ENCODE measurements at places on chromosomes 3 and 15.

DNA sequence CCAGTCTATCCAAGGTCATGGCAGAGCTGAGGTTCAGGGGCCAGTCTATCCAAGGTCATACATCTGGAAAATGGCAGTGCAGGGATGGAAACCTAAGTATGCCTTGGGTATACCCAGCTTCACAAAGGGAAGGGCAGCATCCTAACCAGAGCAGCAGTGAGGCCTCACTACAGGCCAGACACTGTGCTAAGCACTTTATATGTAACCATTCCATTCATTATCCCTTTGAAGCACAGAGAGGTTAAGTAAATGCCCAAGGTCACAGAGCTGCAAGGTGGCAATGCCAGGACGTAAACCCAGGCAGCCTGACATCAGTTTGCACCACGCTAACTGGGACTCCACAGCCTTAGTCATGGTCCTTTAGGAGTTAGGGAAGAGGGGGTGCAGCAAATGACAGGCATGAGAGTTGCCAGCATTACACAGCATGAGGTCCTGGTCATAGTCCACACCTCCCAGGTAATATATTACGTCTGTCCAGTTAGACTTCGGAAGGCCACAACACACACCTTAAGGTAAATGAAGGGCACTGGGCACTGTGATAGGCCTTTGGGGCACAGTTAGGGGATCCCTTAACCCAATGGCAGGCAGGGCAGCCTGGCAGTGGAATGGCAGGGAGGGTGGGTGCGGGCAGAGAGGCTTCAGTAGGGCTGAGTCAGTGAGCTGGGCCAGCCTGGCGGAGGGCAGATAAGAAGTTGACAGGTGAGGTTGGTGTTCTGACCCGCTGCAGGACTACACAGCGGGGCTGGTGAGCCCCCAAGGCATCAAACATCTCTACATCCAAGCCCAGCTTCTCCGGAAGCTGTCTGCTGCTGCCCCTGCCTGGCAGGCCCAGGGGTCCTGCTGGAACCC lies 21.1 kb upstream of the CORO2B start:
- no peak for DNase-seq

GRCh38 chr3:17412950-17413530 lies 329.4 kb downstream of the TBC1D5 start:
- no peak for DNase-seq

GRCh38 chr3:195551381-195551978 lies 8.4 kb upstream of the PPP1R2 start:
- no peak for DNase-seq

DNA sequence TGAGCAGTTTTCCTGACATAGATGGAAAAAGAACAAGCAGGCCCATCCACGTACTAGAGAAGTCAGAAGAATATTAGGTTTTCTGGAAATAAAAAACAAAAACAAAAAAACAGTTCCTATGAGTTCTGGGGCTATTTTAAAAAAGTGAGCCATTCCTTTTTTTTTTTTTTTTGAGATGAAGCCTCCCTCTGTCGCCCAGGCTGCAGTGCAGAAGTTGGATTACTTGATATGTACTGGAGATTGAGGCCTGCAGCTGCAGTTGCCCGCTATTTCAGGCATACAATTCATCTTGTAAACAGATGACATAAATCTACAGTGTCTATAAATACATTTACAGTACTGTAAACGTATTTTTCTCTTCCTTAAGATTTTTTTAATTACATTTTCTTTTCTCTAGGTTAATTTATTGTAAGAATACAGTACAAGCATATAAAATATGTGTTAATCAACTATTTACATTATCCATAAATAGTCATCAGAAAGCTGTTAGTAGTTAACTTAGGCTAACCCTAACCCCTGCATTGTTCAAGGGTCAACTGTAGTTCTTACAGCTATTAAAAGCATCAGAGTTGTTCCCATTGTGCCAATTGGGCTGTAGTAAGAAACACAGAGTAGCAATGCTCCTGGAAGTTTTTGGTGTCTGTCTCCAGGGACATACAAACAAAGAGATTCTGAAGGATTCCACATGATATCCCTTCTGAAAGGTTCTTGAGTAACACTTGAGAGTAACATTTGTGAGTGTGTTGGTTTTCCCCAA lies 11.2 kb upstream of the ACTL6A start:
- DNase-seq: no peak

- no peak for DNase-seq
Observed at GRCh38 chr3:146739203-146739671, 134.1 kb upstream of the PLSCR5 start.

- no peak for DNase-seq
Observed at GRCh38 chr3:160473978-160474377, 24.4 kb upstream of the TRIM59 start.

- no peak for DNase-seq
Observed at GRCh38 chr3:191476066-191476772, 15.3 kb downstream of the PYDC2 start.

GRCh38 chr3:193983846-193984818 lies 151.8 kb upstream of the HES1 start:
- DNase-seq: no peak

- DNase-seq: no peak
Observed at GRCh38 chr15:40388941-40389823, 6.7 kb downstream of the KNSTRN start.

GRCh38 chr15:92231461-92231860 lies 162.2 kb upstream of the ST8SIA2 start:
- DNase-seq: no peak

DNA sequence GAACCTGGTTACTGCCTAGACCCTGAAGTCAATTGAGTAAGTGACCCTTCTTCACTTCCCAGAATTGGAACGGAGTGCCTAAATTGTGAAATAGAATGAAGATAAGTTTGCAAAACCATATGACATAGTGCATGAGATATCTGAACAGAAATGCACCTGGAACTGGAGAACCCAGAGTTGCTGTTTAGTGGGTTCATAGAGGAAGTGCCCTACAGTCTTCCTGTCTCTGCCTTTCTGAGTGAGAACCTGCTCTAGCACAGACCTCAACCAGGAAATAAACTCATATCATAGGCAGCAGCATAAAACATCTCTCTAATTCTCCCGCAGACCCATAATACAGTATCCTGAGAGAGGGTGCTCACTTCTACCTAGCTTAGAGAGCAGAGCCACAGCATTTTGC lies 82.9 kb downstream of the EOMES start:
- DNase-seq: no peak

DNA sequence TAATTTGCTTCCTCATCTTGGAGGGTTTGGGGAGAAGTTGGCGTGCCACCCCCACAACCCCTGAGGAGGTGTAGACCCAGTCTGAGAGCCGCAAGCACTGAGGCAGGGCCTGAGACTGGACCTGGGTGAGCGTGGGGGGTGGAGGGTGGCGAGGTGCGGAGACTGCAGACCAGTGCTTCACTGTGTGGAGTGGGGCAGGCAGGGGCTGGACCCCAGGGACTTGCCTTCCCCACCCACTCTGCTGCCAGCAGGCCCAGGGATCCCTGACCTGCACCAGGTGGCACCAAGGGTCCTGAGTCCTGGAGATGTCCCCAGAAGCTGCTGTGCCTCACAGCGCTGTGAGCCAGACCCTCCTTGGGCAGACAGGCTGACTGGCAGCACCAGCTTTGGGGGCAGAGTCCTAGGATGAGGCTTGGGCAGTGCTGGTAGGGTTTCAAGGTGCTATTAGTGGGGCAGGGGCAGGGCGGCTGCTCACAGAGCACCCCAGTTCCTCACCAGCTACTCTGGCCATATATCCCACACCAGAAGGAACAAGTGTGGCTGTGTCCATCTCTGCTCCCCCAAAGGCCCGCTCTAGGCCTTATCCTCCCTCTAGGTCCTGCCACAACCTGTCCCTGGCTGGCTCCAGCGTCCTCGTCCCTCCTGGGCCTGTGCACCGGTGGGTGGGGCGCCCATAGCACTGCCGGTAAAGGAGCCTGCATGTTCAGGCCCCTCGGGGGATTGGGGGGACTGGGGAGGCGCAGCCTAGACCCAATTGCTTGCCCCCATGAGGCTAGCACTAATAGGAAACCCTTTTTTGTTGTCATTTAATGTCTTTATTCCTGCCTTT lies 11.8 kb downstream of the ZBTB47 start:
- no peak for DNase-seq

- DNase-seq: no peak
Observed at GRCh38 chr15:68354923-68355322, 77.0 kb downstream of the ITGA11 start.

- no peak for DNase-seq
Observed at GRCh38 chr15:99969261-99969920, 236.2 kb upstream of the LYSMD4 start.

GRCh38 chr3:179072100-179072438 lies 460 bp upstream of the ZMAT3 start:
- no peak for DNase-seq

DNA sequence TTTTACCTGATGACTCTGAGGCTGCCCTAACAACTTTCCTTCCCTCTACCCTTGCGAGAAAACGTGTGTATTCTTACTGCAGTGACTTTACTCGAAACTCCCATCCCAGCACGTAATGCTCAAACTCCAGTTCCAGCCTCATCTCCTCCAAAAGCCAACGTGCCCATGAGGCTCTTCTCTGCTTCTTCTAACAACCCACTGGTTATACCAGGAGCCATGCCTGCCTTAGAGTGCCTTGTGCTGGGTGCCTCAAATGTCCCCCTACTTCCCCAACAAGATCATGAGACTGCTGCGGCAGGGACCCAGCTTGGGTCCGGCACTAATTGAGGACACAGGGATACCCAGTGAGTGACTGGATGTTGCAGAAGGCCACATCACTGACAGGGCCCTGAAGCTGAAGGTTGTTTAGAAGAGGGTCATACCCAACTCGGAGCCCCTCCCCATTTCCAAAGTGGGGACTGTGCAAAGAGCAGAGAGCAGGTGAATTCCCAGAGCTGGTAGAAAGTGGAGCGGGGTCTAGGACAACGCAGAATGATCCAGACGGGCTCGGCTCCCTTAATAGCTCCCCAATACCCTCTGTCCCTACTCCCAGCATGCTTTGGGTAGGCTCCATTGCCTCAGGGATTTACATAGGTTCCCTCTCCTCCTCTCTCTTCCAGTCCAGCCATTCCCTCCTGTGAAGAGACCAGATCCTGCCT lies 71.4 kb downstream of the BDH1 start:
- DNase-seq: no peak

DNA sequence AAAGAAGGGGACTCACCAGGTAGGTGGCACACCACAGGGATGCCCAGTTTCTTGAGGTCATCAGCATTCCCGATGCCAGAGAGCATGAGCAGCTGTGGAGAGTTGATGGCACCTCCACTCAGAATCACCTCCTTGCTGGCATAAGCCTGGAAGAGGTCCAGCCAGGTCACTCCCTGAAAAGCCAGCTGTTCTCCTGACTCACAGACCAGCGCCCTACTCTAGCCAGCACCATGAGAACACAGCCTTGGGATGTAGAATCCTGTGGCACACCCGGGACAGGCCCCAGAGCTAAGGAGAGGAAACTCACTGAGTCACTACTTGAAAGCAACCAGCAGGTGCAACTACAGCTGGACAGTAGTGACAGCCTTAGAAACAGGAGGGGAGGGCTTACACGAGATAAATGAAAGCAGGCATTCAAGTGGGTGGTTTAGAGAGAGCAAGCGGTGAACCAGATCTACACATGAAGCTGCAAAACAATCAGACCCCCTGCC lies 24.5 kb downstream of the CHDH start:
- DNase-seq: no peak

DNA sequence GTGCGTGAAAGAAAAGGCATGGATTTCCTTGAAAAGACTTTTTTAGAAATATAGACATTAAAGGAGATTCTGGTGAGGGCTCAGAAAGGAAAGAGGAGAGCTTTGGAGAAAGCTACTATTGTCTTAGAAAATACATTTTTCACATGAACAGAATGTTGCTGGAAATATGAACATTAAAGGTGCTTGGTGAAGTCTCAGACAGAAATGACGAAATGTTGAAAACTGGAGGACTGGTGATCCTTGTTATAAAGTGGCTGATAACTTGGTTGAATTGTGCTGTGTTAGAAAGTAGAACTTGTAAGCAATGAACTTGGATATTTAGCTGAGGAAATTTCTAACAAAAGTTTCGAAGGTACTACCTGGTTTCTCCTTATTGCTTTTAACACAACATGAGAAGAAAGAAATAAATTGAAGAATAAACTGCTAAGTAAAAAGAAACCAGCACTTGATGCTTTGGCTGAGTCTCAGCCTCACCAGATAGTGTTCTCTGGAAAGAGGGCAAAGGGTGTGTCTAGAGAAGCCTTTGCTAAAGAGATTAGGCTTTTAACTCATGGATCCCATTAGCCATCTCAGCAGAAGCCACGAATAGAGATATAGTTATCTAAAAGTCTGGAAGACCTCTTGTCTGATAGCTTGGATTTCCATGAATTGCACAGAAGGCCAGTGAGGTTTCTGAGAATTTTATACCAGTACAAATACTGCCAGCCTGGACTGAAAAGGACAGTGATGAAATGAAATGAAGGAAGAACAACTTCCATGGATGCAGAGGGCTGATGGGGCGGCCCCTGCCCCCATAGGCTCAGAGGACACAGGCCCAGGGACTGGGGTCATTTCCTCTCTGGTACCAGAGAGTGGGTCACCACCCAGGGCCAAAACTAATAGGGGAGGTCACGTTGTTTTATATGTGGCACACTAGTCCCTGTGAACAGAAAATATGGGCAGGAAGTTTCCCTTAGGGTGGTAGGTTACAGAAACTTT lies 91.5 kb downstream of the RPL22L1 start:
- DNase-seq: no peak

DNA sequence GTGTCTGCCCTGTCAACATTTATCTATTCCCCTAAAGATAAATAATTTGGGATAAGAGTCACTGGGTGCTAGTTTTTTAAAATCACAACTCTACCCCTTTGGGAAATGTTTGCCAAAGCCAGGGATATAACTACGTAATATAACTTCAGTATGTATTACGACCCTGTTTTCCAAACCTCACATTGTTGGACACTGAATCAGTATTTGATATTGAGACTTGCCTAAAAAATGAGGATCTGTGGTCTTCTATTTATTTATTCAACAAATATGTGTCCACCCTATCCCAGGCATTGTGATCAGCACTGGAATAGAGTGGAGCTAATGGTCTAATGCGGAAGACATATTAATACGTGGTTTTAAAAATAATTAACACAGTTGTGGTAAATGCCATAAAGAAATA lies 4.5 kb upstream of the MGA start:
- no peak for DNase-seq

GRCh38 chr3:172974969-172975368 lies 166.1 kb downstream of the SPATA16 start:
- DNase-seq: no peak
